Muscle of arm (tissue), 14 donors: ENCODE measurements at places on chromosomes 16 and 17.

DNA sequence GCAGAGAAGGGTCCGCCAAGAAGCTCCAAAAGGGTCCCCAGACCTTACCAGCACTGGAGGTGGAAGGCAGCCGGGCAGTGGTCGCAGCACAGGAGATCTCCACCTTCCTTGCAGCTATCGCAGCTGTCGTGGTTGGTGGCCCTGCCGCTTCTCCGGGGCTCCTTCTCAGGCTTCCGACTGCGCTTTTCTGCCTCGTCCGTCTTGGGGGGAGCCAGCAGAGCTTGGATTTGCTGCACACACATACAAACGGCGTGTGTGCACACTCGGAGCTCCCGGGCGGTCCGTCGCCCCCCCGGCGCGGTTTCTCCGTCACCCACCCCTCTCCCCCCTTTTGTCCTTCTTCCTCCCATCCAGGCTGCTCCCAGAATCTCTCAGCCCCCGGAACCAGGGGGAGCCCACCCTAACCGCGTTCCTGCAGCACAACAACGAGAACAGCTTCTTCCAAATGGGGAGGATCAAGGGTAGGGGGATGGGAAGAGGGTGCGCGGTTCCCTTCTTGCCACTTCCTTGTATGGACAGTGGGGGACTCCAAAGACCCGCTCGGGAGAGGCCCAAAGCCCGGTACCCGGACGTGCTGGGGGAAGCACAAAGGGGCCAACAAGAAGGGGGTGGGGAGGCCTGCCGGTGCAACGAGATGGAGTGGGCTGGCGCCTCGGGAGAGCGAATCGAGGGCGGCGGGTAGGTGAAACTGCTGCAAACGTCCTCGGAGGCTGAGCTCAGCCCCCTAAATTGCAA is 1.1 kb downstream of the PHF12 start:
- peak; percentile 43 for DNase-seq

DNA sequence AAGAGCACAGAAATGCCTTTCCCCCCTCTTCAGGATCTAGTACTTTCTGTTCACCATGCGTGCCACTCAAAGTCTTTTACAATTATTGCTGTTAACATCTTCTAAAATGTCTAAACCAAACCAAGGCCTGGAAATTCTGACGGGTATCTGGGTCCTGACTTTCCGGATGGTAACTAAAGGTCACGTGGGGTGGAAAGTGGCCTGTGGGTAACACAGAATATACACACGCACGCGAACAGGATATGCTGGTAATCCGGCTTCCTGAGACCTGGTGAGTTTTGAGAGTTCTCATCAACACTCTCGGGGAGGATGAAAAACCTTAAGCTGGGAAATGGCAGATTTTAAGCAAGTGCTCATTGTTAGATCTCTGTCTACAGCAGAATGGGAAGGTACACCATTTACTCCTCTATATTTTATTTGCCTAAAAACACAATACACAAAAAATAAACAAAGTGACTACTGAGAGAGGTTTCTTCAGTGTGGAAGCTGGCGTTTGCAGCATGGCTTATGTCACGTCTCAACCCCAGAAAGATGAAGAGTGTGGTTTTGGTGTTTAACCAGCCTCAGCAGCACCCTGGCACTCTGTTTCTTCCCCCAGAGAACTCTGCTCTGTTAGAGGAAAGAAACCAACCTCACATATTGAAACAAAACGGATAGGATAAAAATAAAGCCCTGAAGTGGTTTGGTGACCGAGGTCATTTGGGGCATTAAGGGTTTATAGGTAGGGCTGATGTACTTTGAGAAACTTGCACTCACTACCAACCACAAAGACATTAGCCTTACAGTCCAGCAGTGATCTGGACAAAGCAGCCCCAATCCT is 37.3 kb downstream of the SMG6 start:
- no peak for DNase-seq

GRCh38 chr16:10088380-10088793 is 93.8 kb downstream of the GRIN2A start:
- no peak for DNase-seq

DNA sequence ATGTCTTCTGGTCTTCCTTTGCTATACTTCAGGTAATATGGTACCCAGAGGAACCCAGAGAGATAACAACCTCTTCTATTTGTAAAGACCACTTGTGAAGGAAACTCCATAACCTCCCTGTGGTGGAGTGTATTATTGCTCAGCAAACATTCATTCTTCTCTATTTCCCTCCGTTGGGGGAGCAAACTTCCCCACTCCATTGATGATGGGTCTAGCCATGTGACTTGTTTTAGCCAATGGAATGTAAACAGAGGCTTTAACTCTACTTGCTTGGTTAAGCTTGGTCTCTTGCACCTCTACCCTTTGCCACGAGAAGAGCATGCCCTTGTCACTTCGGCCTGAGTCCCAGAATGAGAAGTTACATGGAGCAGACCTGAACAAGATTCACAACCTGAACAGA is 30.0 kb upstream of the SKAP1 start:
- DNase-seq = no peak

GRCh38 chr17:67098006-67098405 is 53.7 kb downstream of the CACNG1 start:
- no peak for DNase-seq

DNA sequence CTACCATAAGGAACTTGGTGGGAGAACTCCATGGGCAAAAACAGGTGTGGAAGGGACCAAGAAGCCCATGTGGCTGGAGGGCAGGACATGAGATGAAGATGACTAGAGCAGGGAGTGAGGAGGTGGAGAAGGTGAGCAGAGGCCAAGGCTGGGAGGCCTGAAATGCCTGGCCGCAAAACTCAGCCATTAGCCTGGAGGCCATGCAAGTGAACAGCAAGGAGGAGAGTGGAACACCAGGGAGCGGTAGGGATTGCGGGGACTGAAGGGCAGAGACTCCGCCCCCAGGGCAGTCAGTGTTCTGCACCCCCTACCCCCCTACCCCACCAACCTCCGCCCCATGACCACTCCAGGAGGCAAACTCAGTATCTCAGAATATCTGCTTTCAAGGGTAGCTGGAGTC is 17.0 kb downstream of the BCL7C start:
- DNase-seq = no peak

GRCh38 chr17:38621538-38621937 is 15.8 kb upstream of the SRCIN1 start:
- DNase-seq = no peak

DNA sequence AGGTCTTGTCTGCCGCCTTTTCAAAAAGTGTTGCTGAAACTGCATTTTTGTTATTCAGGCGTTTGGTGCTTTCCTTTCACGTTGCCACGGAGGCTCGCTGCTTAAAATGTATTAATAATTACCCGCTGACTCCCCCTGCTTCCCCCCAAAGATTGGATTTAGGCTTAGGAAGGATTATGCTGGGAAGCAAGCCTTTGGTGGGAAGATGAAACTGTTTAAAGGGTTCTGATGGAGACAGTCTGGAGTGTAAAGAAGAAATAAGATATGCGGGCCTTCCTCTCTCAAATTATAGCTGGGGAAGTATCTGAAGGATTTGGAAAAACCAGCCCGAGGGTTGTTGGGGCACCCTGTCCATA is 1.1 kb downstream of the KSR1 start:
- no peak for DNase-seq

DNA sequence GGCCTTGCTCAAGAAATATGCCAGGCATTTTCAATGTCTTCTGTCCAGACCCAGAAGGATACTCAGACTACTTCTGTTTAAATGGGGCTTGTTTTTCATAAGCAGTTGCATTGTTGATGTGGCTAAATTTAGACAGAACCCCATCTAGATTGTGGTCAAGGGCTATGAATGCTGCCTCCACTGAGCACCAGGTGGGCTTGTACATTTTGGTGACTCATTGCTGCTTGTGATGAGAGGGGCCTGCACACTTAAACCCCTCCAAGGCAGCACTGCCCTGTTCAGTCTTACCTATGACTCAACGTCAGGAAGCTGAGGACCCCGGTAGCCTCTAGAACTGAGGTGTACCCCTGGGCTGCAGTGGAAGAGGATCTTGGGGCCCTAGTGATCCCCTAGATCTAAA is 144.0 kb downstream of the PRKCA start:
- DNase-seq = no peak

DNA sequence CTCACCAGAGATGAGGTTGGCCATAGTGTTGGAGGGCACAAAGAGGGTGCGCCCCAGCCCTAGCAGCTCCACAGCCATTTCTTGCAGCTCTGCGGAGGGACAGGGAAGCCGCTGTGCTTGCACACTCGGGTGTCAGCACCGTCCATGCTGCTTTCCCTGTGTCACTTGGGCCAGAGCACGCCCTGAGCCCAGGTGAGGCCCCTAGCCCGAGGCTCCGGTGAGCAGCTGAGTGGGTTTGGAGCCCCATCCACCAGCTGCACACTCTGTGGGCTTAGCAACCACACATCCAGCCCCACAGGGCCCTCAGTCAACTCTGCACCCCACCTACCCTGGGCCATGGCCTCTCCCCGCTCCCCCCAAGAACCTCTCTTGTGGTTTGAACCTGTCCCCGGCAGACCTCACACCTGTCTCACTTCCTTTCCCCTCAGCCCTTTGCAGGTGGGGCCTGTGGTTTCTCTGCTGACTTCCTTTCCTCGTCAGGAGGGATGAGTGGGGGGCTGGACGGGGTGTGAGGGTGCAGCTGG is 20.7 kb downstream of the TMEM235 start:
- DNase-seq = no peak
